ENCODE measurements at places on chromosomes 12 and 14.

GRCh38 chr12:109202770-109203169, 86.4 kb downstream of the ACACB start:
- DNase-seq: no peak

DNA sequence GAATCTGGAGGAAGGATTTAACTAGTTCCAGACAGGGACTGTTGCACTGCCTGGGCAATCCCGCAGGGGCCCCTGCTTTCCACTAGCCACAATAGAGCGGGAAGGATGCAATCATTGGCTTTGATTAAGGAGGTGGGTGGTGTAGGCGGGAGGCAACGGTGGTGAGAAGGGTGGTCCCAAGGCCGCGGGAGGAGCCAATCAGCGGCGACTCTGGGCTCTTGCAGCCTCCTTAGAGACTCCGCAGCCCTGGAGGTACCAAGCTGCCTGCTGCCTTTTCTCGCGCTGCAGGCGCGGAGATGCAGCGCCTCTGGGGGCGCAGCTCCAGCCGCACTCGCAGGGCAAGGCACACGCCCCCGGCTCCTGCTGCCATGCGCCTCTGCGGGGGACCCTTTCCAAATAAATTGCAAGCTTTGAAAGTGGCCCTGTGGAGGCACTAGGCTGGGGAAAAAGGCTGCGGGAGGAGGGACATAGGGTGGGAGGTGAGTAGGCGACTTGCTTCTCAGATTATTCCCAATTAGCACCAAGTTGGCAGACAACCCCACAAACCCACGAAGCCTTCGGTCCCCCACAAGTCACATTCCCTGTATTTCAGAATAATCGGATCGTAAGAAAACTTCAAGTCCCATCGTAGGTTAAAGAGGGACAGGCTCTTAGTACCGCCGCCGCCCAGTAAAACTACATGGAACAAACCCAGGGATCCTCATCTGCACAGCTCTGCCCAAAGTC, 858 bp upstream of the KCNA1 start:
- DNase-seq: no peak

GRCh38 chr12:50776749-50777728, 13.1 kb downstream of the ATF1 start:
- DNase-seq: no peak

DNA sequence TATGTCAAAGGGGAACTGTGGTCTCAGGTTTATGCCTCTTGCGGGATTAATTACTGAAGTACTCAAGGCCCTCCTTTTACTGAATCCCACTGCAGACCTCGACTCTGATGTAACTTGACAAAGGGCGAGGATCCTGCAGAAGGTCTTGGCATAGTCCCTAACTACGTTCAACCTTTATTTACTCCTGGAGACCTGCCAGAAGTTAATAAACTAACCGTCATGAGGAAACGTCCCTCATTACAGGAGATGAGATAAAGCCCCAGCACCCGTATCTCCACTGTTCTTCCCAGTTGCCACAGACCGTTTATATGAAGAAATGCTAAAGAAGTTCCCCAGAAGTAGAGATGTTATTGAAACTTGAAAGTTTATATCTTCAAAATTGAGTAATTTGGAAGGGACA, 190.9 kb downstream of the ETV6 start:
- DNase-seq: no peak

GRCh38 chr14:24095271-24096068, 1.4 kb downstream of the PCK2 start:
- DNase-seq: no peak

DNA sequence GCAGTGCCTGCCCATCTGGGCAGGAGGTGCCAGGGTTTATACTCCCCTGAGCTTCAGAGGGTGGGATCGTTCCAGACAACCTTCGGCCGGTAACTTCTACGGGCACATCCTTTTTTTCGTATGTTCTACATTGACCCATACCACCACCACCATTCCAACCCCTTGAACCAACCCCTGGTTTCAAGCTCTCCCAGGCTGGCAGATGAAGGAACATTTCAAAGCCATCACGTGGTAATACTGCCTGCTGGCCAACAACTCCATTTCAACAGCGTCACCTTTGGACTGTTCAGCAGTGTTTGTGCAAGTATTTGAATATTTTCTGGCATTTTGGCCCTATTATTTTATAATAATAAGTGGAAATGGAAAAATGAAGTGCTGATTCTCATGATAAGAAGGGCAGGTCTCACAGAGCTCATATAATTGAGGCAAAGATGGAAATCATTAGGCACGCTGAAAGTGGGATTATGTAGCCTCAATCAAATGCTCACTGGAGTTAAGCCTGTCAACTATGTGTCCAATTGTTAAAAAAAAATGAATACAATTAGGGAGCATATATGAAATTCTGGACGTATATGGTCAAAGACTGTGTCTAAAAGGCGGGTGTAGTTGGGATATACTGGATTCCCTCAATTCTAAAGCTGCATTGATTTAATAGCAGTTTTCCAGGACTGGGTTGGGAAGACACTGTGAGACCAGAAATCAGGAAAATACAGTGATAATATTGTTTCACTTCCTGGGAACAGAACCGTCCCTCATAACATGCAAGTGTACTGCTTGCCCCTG, 162.1 kb downstream of the ZFP36L1 start:
- DNase-seq: no peak

DNA sequence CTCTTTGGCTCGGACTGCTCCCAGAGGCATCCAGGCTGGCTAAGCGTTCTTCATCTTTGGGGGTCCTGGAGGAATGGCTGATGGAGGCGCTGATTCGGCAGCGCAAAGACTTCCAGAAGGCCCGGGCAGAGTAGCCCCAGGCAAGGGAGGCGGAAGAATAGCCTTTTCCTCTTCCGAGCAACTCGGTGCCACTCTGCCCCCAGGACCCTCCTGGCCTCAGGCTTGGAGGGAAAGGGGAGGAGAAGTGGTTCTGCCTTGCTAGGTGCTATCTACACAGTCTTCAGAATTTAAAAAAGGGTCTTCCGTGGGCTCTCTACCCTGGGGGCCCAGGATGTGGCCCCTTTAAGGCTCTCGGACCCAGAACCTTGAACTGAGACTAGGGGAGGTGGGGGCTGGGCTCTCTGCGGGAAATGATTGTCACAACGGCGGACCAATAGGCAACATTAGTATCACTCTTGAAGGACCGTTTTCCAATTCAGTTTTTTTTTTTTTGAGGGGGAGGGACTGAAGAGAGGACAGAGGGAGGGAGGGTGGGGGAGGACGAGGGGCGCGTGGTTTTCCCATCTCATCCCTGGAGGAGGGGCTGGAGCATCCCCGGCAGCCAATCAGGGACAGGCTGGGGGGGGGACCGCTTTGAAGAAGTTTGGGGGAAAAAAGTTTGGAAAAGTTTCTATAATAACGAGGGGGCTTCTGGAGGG, at the start of gene NFATC4:
Gene NFATC4, plus strand, starts transcription at position 671 of the 698 bp plus-strand sequence. CDS start 157 bp downstream, outside the sequence.
- no peak for DNase-seq

GRCh38 chr12:3259973-3260372, 182.8 kb downstream of the TSPAN9 start:
- no peak for DNase-seq

DNA sequence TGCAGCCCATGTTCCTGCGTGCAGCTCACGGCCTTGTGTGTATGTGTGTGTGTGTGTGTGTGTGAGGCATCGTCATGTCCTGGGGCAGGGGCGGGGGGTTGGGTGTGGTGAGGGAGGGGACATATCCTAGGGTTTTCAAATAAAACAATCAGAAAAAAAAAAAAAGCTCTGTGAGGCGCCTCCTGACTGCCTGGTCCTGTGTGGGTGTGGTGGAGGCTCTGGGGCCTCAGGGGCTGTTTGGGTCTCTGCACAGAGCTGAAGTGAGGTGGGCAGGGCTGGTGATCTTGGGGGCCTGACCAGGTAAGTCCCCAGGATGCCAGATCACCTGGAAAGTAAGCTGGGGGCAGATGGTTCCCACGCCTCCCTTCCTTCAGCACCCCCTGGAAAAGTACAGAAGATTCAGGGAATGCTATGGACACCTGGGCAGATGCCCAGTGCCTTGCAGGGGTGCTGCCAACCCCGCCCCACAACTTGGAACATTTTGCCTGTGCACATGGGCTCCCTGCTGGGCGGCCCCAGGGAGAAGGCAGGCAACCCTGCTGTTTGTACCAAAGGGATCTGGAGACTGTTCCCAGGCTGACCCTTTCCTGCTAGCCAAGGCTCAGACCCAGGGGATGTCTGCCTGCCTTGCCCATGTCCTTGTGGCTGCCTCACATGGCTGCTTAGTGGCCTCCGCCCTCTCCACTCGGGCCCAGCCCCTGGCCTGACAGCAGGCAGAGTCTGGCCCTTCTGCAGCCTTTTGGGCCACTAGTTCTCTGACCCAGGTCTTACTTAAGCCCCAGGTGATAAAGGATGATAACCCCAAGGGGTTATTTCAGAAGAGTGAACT, 28.8 kb downstream of the CLSTN3 start:
- DNase-seq: no peak

DNA sequence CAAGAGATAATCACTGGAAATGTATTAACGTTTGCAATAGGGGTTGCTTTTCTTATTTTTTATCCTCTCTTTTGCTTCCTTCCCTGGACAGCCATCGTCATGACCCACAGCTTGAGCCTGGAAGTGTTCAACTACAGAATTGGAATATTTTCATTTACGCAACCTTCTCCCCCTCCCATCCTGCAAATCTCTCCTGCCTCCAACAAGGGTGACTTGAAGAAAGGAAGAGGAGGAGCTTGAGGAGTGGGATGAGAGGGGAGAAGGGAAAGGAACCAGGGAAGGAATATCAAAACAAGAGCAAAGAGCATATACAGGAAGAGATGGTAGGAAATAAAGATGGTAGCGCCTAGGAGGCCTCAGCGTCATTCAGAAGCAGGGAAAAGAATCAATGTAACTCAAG, 1.6 kb upstream of the MANSC4 start:
- no peak for DNase-seq

GRCh38 chr12:9332564-9332963, 124.4 kb upstream of the PZP start:
- no peak for DNase-seq

DNA sequence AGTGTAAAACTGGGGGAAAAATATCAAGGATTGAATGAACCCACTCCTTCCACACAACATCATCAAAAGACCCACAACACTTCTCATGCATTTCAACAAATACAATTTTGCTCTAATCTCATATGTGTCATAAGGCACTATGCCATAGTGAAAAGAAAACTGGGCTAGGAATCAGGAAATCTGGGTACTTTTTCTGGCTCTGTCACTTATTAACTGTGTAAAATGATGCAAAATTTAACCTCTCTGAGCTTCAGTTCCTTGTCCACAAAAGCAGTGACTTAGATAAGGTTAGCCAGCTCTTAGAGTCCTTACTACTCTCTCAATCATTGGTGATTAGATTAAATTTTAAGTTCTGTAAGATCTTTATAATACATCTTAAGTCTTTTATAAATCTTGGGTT, 250.5 kb upstream of the SOX5 start:
- DNase-seq: no peak

DNA sequence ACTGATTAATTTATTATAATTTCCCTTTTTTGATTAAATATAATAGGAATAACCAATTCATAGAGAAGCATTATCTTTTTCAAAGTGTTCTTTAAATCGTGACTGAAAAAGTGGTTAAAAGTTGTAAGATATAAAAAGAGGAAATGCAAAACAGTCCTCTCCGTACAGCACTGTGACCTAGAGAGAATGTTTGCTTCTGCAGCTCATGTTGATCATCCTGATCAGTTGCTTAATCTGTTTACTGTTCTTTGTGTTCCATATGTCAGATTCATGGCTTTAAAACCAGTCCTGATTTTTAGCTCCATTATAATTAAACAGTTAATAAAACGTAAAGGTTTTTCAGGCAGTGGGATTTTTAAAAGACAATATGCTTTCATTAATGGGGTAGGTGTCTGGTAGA, 4.7 kb downstream of the TTC8 start:
- DNase-seq: no peak

GRCh38 chr12:8065991-8066594, at the start of gene C3AR1:
C3AR1 (minus strand) TSS chr12:8066359; CDS start chr12:8060185, 6,174 bp downstream.
- DNase-seq: no peak

DNA sequence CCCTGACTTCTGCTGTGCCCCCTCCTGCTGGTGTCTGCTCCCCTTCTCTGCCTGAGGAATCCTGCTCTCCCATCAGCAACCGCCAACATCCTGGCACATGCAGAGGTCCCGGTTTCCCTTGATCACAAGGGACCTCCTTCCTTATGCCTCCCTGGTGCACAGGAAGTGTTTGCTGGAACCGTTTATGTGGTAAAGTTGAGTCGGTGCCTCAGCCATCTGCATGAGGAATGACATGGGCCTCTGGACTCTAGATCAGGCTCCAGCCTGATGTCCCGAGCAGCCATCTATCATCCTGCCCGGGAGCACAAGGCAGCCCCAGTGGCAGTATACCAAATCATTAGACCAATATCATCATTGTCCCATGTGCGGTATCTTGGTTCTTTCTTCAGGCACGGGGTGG, 90.4 kb downstream of the BORCS5 start:
- no peak for DNase-seq

DNA sequence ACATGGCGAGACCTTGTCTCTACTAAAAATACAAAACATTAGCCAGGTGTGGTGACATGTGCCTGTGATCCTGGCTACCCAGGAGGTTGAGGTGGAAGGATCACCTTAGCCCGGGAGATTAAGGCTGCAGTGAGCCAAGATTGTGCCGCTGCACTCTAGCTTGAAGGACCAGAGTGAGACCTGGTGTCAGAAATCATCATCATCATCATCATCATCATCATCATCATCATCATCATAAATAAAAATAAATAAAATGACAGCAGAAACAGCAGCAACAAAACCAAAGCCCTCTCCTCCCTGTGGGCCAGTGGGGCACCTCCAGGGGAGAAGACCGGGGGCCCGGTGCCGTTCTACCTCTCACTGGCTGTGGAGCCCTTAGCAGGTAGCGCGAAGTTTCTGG, 281.9 kb upstream of the CRY1 start:
- no peak for DNase-seq

GRCh38 chr14:87567618-87568295, 425.2 kb downstream of the GALC start:
- no peak for DNase-seq

GRCh38 chr14:44914849-44915248, 46.9 kb downstream of the KLHL28 start:
- no peak for DNase-seq

DNA sequence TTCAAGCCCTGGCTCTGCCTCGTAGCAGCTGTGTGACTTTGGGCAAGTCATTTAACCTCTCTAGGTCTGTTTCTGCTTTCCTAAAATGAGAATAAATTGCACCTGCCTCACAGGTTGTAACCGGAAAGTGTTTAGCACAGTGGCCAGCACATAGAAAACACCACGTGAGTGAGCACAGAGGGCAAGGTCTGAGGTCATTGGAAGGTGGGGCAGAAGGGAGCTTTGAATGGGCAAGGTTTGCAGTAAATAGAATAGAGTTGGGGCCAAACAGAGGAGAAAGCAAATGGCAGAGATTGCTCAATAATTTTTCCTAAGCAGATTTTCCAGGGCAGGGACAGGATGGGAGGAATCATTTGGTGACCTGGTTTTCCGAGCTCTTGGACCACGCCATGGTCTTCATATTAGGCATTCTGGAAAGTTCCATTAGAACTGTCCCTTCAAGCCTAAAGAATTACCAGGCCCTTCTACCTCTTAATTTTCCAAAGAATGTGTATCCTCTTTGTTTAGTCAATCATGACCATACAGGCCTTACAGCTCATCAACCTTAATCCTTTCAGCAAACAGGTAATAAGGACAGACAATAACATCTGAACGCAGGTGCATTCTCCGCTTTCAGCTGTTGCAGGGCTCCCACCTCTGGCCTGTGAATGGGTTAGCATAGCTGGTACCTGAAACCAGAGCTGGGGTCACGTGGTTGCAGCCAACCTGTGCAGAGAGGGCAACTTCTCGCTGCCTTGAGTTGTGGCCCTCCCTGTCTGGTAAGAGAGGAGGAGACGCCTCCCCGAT, 53.8 kb downstream of the VWF start:
- no peak for DNase-seq

- DNase-seq: no peak
Measured at GRCh38 chr12:121781998-121782979, 11.2 kb downstream of the RHOF start.

Measured in activated T-helper 1 cell treated with anti-CD3 and anti-CD28 coated beads, Interleukin-2, amount 50 U/mL, for 16 hours (primary cell).